ENCODE measurements at places on chromosomes 2 and 18.

- DNase-seq = no peak
These were observed 6.0 kb downstream of the KRCC1 start for GRCh38 chr2:88049622-88050021.

GRCh38 chr2:74921236-74921736 is 37.2 kb upstream of the POLE4 start:
- DNase-seq = no peak

DNA sequence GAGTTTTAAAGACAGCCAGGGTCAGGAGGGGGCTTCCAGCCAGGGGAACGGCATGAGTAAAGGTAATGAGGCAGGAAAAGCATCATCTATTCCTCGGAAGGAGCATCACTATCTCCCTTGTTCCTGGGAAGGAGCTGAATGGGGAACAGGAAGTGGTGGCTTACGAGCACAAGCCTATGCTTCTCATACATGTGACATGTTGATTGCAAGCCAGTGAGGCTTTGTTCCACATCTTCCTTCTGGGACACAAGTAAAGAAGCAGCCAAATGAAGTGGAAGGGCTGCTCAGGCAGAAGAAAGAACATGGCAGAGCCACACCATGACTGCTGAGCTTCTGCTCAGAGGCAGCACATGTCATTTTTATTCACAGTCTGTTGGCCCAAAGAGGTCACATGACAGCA is 15.1 kb upstream of the LMAN1 start:
- DNase-seq = no peak

DNA sequence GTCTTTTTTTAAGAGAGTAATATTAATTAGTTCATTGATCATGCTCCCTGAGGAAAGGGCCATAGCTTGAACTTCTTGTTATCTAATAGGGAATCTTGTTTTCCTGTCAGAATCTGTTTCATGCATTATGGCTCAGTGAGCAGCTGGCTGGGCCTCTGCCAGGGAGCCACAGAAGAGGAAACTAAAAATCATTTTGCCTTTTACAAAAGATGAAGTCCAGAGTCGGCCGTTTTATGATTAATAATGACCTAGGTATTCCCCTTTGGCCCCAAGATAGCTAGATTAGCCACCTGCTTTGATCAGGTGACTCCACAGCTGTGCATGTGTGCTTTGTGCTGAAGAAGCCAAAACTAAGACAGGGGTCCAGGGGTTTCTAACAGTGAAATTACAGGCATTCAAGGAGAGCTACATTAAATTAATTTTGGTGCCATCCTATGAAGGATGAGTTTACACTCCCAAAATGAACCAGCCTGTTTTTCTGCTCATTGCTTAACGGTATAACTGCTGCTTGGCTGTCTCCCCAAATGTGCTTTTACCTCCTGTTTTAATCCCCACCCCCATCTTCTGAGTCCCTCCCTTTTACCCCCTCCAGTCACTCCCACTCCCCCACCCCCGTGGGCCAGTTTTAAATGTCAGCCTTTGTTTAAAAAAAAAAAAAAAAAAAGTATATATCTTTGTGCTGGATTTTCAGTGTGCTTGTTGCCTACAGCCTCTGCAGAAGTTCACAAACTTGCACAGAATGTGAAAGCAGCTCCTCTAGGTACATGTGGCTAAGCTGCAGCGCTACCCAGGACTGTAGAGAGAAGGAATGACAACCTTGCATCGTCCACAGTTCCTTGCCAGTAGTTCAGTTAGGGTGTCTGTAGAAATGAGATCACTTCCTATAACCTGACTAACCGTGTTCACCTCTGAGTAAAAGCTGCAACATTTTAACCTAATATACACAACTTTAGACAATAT is 93.1 kb downstream of the CABLES1 start:
- DNase-seq = no peak

DNA sequence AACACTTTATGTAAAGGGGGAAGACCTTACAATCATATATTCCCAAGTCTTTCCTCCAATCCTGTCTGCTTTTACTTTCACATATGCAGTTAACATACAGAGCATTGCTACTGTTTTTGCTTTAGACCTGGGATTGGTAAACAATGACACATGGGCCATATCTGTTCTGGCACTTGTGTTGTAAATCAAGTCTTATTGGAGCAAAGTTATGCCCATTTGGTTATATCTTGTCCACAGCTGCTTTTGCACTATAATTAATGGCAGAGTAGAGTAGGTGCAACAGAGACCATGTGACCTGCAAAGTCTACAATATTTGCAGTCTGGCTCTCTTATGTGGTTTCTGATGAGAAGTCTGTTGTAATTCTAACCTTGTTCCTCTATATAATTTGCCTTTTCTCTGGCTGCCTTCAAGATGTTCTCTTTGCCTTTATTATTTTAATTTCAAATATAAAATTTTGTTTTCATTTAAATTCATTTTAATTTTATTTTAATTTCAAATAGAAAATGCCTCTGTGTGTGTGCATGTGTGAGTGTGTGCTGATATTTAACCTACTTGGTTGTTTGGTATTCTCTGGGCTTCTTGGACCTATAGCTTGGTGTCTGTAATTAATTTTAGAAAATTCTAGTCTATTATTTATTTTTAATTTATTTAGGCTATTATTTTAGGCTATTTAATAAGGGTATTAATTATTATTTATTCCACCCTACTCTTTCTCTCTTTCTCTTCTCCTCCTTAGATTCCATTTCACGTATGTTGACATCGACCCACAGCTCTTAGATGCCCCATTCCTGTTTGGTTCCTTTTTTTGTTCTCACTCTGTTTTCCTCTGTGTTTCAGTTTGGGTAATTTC is 16.8 kb upstream of the LPIN1 start:
- no peak for DNase-seq

DNA sequence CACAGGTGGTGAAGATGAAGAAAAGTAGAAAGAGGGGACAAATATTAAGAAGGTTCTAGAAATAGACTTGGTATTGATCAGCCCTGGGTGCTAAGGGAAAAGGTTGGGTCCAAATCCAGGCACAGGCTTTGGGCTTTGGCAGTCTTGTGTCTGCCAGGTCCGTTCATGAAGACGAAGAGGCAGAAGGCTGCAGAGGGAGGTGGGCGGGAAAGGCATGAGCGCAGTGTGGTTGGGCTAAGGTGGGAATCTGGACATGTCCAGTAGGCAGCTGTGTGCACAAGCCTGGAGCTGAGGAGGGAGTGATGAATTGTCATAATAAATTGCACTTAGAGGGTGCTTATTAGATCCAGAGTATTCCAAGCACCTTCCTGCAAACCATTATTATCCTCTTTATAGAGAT is 105.7 kb upstream of the TEX51 start:
- no peak for DNase-seq

DNA sequence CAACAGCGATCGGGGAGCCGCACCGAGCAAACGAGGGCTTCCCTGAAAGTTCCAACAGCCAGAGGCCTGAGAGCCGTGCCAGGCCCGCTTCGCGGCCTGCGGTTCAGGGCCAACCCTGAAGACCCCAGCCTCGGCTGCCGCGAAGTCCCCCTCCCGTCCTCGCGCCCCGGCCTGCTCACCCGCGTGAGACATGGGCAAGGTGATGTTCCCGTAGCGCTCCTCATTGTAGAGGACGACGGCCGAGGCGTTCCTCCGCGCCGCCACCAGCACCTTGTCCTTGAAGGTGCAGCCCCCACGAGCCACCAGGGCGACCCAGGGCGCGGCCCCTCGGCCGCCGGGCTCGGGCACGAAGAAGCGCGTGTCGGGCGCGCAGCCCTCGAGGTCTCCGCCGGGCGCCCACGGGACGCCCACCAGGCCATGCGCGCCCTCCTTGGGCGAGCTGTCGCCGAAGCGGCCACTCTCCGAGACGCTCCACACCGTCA is 510 bp downstream of the RNF149 start:
- no peak for DNase-seq

GRCh38 chr2:170525566-170525900 is 189.6 kb upstream of the SP5 start:
- no peak for DNase-seq

GRCh38 chr2:161228511-161229240 is 68.4 kb downstream of the TANK start:
- no peak for DNase-seq

DNA sequence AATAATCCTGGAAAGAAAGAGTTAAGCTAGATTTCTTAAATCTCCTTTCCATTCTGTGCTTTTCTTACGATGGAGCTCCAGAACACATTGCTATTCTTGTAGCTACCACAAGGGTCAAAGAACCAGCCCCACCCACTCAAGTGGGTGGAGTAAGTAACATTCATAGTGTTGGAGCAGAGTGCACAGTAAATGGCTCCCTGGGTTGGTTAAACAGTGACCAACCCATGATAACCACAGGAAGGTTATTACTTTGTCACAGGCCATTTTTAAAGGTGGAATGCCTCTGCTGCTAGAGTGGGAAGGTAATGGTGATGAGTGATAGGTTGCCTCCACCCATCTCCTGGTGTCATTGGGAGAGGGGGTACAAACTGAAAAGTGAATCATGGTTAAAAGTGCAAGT is 13.9 kb downstream of the ARPC2 start:
- no peak for DNase-seq

DNA sequence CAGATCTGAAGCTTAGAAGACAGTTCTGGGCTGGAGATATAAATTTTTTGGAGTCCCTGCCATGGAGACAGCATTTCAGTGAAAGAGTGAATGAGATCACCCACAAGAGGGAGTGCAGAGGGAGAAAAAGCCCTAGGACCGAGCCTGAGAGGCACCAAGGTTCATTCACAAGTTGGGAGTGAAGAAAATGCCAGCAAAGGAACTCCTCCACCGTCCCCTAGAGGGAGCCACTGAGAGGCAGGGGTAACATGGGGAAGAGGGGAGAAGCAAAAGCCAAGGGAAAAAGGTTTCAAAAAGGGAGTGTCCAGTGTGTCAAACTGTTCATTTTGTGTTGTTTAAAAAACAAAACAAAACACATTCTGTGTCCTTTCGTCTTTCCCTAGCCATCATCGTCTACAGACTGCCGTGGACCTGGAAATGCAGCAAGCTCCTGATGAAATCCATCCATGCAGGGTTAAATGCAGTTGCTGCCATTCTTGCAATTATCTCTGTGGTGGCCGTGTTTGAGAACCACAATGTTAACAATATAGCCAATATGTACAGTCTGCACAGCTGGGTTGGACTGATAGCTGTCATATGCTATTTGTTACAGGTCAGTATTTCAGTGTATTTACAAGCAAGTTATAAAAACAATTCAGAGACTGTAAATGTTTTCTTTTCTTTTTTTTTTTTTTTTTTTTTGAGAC is 19.1 kb downstream of the CYBRD1 start:
- DNase-seq = no peak

GRCh38 chr18:48013162-48013561 is 82.7 kb upstream of the SMAD2 start:
- no peak for DNase-seq

GRCh38 chr2:142124706-142125105 is 6.1 kb downstream of the LRP1B start:
- no peak for DNase-seq

DNA sequence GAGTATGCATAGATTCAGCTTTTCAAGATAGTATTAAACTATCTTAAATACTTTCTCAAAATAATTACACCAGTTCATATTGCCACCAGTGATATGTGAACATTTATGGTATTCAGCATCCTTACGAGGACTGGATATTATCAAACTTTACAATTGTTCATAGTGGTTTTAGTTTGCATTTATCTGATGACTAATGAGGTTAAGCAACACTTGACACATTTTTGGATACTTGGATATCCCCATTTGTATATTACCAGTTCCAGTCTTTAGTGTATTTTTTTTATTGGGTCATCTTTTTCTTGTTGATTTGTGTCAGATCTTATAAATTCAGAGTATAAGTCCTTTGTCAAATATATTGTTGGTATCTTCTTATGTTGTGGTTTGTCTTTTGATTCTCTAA is 128.4 kb downstream of the ASXL3 start:
- no peak for DNase-seq

DNA sequence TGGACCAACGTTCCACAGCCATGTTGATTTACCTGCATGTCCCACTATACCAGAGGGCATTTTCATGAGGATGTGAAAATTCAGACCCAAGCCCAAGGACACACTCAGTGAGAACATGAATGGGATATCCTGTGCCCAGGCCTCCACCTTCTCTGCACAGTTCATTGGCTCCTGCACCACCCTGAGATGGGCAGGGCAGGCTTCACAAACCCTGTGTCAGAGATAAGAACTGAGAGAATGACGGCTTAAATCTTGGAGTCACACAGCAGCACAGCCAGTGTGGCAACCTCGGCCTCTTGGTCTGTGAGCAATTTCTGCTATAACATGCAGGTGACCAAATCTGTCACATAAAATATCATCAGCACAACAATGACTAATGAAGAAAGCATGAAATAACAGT is 71.9 kb downstream of the UXS1 start:
- no peak for DNase-seq

DNA sequence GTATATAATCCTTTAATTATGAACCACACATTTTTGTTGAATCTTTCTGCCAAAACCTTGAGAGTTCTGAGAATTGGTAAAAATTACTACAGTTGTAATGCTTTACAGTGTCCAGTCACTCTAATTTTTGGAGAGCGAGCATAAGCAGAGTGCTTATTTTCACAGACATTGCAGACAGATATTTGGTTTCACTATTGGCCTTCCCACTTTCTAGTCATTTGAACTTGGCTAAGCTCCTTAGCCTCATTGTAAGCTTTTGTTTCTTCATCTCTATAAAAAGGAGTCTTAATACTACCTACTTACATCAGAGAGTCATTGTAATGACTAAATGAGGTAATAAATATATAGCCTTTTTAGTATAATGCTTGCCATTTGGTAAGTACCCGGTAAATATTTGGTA is 80.4 kb downstream of the LCLAT1 start:
- no peak for DNase-seq

DNA sequence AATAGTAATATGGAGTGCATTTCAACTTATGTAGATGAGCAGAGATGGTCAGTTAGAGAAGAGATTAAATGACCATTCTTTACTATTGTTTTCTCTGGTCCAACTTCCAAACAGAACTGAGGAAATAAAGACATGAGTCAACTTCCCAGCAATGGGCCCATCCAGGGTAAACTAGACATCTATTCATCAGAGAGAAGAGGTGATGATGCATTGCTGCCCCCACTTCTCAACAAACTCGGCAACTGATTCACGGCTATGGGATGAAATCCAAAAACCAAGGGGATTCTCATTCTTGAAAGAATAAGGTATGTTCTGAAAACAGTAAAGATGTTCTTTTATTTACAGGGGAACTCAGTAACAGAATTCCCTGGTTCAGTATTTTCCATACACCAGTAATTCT is 190.7 kb downstream of the RDH14 start:
- DNase-seq = no peak

GRCh38 chr18:7023581-7023980 is 94.0 kb downstream of the LAMA1 start:
- no peak for DNase-seq
